ENCODE measurements at places on chromosomes 7 and 10. TPM values are rescaled to one million over a fixed set of nuclear protein-coding genes. Genes with fewer than 3 reads are reported as not detected.

SCIN gene
- total RNA-seq, result not detected

GRCh38 chr7:94656925-94657731 lies 1.2 kb upstream of the SGCE start:
- H3K4me3 ChIP-seq, result peak overlapping the region; percentile 89
- peaks cover 5% of the 10 kb centered on the region for H3K27me3 ChIP-seq
- peak; percentile 21 for DNase-seq
- H3K27ac ChIP-seq, result peak overlapping the region; percentile 79
- H3K4me1 ChIP-seq, result peaks cover 20% of the 10 kb centered on the region

- H3K4me3 ChIP-seq, result no peak overlapping the region
- H3K27ac ChIP-seq, result peak overlapping the region; percentile 88
- peaks cover 41% of the 10 kb centered on the region for H3K4me1 ChIP-seq
Observed at GRCh38 chr7:2017914-2018568, 214.7 kb downstream of the MAD1L1 start.

DNA sequence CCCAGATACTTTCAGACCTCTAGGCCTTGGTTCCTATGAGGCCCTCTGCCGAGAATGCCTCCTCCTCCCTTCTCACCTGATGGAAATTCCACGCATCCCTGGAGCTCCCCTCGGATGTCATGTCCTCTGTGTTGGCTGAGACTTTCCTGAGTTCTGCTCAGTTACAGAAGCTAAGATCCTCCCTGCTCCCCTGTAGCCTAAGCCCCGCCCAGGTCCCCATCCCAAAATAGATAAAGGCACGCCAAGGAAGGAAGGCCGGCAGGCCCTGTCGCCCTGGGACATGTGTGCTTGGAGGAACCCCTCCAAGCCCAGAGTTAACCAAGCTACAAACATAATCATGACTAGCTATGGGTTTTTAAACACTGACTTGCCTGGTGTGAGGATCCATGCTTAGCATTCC lies 123.5 kb downstream of the SORBS1 start:
- DNase-seq, result no peak
- peaks cover 2% of the 10 kb centered on the region for H3K27me3 ChIP-seq
- no peaks in the 10 kb centered on the region for H3K36me3 ChIP-seq
- H3K4me1 ChIP-seq, result no peaks in the 10 kb centered on the region
- H3K4me3 ChIP-seq, result no peak overlapping the region

DNA sequence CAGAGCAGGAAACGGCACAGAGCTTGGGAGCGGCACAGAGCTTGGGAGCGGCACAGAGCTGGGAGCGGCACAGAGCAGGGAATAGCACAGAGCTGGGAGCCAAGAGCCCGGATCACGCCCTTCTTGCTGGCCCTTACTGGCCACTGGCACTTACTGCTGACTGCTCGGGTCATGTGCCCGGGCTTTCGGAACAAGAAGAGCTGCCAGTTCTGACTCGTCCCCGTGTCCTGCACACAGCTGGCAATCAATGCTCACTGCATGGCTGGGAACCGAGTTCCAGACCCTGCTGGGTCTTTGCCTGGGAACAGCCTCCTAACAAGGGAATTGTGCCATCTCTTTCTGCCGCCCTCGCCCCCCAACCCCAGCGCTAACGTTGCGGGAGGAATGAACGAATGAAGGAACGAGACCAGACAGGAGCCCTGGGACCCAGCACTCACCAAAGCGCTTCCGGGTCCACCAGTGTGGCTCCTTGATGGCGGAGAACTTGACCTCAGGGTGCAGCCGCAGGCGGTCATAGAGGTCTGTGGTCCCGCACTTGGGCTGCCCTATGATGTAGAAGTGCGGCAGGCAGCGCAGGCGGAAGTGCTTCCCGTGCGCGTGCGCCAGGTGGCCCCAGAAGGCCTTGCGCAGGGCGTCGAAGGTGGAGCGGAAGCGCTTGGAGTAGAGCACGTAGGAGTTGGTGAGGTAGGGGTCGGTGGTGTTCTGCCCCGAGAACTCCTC lies 49.1 kb downstream of the CHST15 start:
- no peaks in the 10 kb centered on the region for H3K27me3 ChIP-seq
- no peak for DNase-seq
- H3K4me3 ChIP-seq, result no peak overlapping the region
- peaks cover 35% of the 10 kb centered on the region for H3K36me3 ChIP-seq

NOS3 gene
- 0.22 TPM for total RNA-seq

DNA sequence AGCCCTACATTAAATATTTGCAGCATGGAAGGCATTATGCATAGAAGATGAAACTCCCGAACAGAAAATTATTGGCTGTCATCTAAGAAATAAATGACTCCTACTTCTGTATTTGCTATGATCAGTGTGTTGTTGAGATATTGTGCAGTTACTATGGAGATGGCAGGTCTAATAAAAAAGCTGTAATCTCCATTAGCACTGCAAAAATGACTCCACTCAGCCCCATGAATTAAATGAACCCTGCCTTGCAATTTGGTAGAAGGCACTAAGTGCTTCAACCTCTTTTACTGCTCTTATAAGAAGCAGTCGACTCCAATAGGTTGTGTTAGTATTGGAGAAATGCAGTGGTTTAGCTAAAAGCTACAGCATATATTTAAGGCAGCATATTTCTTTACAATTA lies 290.0 kb upstream of the PHYHIPL start:
- no peak overlapping the region for H3K4me3 ChIP-seq
- no peak for DNase-seq
- no peaks in the 10 kb centered on the region for H3K36me3 ChIP-seq
- no peaks in the 10 kb centered on the region for H3K4me1 ChIP-seq
- no peaks in the 10 kb centered on the region for H3K27me3 ChIP-seq

TRPV5 gene
- 0.17 TPM for total RNA-seq
